Fibroblast of upper back skin (primary cell): ENCODE measurements at places on chromosomes 16 and 17.

DNA sequence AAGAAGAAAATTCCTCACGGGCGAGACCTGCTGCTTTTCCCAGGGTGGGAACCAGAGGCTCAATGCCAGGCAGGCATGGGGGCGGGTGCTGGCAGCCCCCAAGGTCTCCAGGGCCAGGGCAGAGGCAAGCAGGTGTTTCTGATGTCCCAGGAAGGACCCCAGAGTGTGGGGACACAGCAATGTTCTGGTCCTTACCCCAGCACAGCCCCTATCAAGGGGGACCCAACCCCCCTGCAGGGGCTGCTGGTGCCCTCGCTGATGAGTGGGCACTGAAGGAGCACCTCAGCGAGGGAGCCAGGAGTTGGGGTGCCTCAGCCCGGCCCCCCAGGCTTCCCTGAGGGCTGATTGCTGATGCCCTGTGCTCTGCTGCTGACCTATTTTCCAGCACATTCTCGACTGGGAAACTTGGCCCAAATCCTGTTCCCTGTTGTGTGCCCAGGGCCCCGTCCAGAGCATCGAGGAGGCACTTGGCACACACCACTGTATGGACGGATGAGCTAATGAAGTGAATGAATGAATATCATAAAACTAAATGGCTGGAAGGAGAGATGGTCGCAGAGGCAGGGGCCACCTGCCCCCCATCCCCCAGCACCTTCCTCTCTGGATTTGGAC is 2.8 kb downstream of the DBNDD1 start:
- no peak for DNase-seq

- DNase-seq = no peak
Observed at GRCh38 chr16:6726621-6727020, 606.0 kb upstream of the RBFOX1 start.

GRCh38 chr17:78963378-78963777 is 16.3 kb downstream of the LGALS3BP start:
- DNase-seq = no peak

GRCh38 chr17:79433379-79433778 is 177.5 kb downstream of the RBFOX3 start:
- DNase-seq = no peak

GRCh38 chr17:16583781-16584180 is 14.8 kb upstream of the ZNF287 start:
- DNase-seq = no peak

- DNase-seq = no peak
Observed at GRCh38 chr17:17491031-17491471, 5.1 kb downstream of the RASD1 start.

DNA sequence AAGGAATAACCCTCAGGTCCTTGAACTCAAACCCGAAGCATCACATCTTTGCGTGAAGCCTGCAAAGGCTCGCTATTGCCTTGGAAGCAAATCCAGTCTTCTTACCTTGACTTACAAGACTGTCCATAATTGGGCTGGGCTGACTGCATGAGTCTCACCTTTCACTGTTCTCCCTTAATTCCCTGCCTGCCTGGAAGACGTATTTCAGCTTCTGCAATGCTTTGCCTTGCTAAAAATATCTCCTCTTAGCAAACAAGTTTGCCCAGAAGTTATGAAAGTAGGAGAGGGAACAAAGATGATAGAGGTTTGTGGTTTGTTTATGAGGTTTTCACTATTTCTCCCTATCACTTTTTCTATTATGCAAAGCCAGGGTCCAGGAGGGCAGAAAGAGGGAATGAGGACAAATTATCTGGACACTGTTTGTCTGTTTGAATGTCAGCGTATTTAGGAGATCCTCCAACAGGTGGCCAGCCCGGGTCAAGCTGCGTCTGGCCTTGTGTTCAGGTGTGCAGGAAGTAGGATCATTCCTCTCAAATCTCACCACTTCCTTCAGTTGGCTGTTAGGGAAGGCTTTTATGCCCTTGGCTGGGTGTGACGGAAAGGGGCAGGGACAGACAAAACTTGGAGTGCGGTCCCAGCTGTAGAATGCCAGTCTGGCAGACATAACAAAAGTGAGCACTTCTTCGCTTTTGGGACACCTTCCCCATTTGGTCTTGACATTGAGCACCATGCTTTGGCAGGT is 488.9 kb downstream of the CDH13 start:
- no peak for DNase-seq

GRCh38 chr16:12544477-12545296 is 259.0 kb downstream of the CPPED1 start:
- DNase-seq = no peak

DNA sequence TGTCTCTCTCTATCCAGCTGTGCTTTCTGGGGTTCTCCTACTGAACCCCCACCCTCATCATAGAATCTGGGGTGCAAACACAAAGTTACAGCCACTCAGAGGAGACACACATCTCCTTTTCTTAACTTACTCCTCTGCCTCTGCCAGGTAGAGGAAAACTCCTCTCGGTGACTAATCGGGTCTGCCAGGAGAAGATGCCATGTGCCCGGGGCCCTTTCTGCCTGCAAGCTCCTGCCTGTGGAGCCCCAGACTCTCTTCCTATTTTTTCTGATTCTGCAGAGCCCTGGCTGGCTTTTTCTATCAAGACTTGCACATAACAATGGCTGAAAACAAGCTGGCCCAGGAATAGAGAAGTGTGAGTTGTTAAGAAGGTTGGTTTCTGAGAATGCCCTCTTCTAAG is 10.4 kb downstream of the SLC6A4 start:
- no peak for DNase-seq

DNA sequence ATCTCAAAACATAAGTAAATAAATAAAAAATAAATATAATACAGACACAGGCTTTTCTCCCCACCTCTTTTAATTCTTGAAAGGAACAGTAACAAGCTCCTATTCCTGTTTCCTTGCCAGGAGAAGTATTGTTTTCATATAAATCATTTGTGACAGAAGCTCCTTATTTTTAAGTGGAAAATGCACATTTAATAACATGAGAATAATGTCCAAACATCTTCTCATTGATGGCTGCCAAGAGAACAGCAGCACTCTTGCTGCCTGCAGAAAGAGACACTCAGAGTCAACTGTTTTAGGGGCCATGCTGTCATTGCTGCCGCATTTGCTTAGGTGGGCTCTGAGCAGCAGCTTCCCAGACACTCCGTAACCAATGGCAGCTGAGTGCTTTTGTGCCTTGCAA is 580.1 kb downstream of the WWOX start:
- DNase-seq = no peak

DNA sequence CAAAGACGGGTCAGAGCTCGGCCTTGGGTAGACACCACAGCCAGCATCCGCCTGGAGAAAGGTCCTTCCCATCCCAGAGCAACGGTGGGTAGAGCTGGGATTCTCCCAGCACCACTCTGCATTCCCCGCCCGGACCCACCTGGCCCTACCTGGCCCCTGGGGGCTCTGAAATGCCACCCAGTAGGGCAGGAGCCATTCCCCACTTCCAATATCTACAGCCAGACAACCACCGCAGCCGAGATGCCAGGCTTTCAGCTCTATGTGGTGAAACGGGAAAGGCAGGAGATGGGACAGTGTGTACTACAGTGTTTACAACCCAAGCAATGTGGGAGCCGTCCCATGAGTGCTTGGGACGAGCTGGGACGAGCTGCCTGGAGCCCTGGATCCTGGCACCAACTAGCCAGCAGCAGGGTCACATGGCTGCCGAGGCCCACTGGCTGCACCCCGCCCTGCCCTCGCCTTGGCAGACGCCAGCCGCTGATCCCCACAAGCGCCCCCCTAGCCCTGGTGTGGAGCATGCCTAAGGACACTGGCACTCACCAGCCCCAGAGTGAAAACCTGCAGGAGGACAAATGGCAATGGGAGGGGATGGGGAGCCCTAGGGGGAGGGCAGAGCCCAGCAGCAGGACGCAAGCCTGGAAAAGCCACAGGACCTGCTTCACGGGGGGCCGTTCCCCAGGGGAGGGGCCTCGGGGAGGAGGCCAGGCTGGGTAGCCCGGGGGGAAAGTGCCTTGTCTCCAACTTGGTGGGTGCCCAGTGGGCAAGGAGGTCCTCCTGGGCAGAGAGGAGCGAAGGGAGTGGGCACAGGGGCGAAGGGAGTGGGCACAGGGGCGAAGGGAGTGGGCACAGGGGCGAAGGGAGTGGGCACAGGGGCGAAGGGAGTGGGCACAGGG is 13.5 kb downstream of the TMC6 start:
- no peak for DNase-seq

DNA sequence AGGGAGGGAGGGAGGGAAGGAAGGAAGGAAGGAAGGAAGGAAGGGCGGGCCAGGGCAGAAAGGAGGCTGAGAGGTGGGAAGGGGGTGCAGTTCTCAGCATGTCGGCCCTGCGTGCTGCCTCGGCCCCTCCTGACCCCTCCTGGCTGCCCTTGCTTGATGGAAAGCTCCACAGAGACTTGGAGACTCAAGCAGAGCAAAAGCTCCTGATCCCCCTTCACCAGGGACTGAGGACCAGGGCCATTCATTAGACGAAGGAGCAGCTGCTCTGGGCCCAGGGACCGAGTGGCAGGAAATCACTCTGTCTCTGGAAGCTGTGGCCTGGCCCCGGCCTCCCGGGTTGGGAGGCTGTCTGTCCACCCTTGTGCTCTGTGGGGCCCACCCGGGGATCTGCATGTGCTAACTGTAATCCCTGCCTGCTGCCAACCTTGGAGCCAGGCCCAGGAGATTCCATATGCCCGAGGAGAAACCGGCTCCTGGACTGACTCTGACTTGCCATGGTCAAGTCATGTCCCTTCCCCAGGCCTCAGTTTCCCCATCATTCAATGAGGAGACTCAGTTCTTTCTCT is 27.4 kb upstream of the C1QL1 start:
- DNase-seq = no peak

DNA sequence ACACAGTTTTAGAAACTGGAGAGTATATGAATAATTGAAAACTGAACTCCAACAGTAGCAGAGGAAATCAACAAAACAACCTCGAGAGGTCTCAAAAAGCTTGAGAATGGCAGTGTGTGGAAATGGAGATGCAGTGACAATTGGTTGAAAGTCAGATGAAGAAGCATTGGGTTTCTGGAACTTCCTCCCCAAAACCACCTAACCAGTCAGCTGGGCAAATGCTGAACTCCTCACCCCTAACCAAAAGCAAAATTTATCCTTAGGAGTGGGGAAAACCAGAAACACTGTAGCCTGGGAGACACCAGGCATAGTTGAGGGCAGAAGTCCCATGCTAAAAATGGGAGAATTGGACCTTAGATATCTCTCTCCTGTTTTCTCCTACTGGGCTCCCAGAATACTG is 109.9 kb downstream of the TANC2 start:
- no peak for DNase-seq

- DNase-seq = peak; percentile 72
Observed at GRCh38 chr17:68733241-68734176, 132.3 kb upstream of the FAM20A start.

- DNase-seq = no peak
Observed at GRCh38 chr16:19613834-19614233, 58.3 kb downstream of the VPS35L start.

DNA sequence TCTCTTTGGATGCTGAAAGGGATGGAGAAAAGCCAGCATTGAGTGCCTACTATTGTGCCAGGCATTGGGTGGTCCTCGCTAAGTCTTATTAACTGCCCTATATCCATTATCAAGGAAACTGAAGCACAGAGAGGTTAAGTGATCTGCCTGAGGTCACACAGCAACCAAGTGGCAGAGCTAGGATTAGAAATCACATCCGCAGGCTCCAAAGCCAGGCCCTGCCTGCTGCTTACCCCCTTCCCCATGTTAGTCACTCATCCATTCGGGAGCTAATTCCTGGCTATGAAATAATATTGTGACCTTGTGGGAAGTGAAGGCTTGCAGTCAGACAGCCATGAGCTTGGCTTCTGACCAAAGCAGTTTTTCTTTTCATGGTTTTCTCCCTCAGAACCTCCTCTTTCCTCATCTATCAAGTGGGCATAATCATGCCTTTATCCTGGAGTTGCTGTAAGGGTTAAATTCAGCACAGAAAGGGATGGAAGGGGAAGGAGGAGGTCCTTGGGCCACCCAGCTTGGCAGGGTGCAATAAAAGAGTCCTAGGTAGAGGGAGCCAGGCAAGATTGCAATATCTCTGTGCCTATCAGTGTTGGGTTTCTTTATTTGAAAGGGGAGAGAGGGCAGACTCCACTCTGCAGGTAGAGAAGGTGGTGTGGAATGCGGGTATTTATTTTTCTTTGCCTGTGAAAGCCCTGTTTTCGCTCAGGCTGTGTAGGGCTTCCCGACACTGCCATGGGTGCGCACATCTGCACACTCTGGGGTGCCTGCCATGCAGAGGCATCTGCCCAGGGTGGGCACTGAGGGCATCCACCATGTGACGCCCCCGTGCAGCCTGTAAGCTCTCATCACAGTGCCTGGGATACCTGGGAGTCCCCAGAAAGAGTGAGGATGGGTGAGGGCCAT is 11.3 kb downstream of the RAI1 start:
- no peak for DNase-seq

DNA sequence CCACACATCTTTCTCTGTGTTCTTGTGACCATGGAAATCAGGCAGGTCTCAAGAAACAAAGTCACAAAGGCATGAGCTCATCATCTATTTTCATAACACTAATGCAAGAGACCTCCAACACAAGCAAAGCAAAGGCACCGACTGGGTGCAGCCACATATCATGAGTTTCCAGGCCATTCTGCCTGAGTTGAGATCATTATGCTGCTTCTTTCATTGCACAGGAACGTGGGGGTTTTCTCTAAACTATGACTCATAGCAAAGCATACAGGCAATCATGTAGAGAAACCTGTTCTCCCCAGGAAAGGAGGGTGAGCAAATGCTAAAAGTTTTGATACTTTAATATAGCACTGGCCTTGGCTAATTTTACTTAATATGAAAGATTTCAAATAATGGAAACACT is 60.7 kb downstream of the GRIN2A start:
- peak; percentile 84 for DNase-seq

DNA sequence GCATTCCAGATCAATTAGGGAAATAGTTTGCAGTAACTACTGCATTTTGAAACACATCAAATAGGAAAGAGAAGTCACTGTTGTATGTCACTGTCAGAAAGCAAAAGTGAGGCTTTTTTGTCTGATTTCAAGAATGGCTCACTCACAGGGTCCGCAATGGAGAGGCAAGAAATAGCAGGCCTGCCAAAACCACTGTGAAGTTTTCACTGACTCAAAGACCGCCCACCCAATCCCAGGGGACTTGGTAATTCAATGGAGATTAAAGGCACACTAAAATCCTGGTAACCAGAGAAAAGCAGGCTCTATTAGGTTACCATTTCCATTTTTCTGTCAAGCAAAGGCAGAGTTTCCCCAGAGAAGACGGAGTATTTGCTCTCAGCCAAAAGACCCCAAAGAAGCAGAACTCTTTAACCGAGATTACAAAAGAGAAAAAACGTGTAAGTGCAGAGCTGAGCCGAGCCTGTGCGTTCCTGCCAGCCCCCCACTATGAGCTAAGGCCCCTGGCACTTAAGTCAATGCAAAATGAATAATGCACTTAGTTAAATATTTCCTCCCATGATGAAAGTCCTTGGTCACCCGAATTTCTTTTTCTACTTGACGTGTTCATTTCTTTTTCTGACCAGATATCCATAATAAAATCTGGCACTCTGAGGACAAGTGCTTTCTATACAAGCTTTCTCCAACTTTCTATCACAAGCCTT is 57.0 kb downstream of the FOXL1 start:
- peak; percentile 80 for DNase-seq

GRCh38 chr17:83198366-83199341 is 119.2 kb downstream of the METRNL start:
- DNase-seq = no peak

GRCh38 chr17:16106161-16106891 is 106.7 kb downstream of the TTC19 start:
- DNase-seq = peak; percentile 27
